Motor neuron (in vitro differentiated cells): ENCODE measurements at places on chromosomes 7 and 10. TPM values are rescaled to one million over a fixed set of nuclear protein-coding genes. Genes with fewer than 3 reads are reported as not detected.

DNA sequence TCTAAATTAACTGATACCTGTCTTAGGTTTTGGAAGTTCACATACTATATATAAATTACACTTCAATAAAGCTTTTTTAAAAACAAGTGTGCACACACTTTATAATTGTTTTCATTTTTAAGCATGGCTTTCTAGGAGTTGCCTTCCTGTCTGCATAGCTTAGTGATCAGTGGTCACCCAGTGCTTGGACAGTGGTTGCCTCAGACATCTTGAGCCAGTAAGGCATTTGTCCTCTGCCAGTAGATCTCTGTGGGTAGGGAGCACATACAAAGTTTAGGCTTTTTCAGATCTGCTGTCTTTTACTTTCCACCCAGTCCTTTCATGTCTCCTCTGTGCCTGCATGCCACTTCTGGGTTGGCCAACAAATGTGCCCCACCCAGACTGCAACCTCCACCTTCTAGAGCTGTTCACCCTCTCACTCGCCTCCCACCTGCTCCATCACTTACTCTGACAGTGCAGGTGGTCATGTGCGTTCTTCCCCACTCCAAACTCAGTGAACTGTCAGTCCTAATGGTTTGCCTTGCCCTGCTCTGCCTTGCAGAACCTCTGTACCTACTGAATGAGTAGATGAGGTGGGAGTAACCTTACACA lies 31.7 kb downstream of the TPST1 start:
- ATAC-seq: no peak

- peak; percentile 99 for ATAC-seq
These were observed 151.5 kb downstream of the TEX36 start for GRCh38 chr10:125531465-125531864.

GRCh38 chr10:94402843-94403379 lies 570 bp downstream of the TBC1D12 start:
- ATAC-seq: peak; percentile 29

DNA sequence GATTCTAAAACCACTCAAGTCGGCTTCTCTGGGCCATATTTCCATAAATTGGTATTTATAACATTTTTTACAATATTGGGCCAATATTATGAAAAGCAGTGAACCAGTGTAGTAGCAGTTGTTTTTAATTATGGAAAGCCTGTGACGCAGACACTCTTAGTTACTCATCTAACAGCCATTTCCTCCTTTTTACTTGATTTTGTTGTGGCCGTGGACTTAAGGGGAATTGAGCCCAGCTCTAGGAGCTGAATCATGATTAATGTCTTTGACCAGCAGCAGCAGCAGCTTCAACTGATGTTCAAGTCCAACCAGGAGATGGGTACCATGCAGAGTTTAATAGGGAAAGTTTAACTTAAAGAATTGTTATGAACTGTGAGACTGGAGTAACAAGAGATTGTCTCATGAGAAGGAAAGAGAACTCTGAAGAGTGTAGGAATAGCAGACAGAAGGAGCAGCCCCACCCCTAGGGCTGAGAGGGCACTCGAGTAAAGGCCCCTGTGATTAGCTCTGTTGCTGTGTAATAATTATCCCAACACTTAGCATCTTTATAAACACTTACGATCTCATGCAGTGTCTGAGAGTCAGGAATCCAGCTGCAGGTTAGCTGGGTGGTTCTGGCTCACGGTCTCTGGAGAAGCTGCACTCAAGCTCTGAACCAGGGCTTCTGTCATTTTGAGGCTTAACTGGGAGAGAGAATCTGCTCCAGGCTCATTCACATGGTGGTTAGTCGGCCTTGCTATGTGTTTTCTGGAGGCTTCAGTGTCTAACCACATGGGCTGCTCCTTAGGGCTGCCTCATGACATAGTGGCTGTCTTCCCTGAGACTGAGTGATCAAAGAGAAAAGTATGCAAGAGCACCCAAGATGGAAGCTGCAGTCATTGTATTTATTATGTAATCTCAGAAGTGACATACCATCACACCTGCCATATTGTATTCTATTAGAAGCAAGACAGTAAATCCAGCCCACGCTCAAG lies 4.6 kb downstream of the LANCL2 start:
- no peak for ATAC-seq

DNA sequence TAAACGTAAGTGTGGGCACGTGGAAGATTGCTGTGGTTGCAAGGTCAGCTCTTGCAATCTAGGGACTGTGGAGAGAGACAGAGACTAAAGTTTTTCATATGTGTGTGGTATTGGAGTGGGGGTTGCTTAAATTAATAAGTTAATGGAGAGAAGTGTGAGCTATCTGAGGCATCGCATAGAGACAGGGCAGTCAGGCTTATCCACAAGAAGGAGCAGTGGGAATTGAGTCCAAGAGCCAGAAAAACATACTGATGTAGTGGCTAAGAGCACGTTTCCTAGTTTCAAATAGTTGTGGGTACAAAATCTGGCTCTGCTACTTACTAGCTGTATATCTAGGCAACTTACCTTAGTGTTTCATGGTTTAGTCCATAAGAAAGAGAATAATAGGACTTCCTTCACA lies 65.8 kb downstream of the SORCS3 start:
- no peak for ATAC-seq

DNA sequence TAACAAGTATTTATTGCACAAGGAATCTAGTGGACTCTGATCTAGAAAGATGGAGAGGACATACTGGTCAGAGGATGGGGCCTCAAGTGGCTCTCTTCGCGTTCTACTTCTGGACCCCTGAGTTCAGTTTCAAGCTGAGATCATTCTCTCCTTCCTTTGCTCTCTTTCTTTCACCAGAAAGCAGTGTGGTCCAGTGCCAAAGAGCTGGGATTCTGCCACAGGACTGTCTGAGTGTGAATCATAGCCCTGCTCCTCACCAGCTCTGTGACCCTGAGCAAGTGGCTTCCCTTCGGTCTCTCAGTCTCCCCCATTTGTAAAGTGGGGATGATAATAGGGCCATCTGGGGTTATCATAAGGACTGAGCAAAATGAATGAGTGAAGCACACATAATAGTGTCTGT lies 715.2 kb downstream of the SUGCT start:
- ATAC-seq: no peak

DNA sequence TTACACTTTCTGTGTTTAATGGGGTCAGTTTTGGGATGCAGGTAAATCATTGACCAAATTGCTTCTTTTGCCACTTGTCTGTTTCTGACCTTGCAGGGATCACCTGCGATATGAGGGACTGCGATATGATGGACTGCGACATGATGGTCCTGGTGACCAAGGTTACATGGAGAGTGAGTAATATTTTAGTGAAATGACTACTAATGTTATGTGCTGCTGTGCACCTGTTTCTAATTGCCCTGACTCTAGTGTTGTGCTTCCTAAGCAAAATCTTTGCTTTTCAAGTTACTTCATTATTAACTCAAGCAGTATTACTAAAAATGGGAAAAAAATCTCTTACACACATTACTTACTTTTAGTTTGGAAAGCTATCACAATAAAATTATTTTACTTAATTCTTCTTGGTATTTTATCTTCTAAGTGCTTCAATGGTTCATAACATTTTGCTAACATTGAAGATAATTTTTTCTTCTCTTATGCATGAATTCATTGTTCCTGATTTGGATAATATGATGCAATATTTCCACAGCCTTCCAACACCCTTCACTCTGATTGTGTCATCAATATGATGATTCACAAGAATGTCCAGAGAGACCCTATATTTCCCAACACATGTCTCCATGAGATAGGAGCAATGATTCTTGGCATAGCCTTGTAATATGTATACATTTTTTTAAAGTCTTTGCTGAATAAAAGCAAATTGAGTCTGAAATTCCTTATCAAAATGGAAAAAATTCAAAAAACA lies 306.2 kb upstream of the AKR1E2 start:
- peak; percentile 54 for ATAC-seq

Gene SSC4D
- total RNA-seq: 0.38 and 0.46 TPM in 2 replicates

Gene TMEM236
- total RNA-seq: 0.20 and 0.43 TPM in 2 replicates

Gene LRRC18
- not detected in 2 replicates for total RNA-seq

Gene HTR5A
- total RNA-seq: 0.09 TPM in 1 of 2 replicates, not detected in the other

Gene TRAPPC14
- 9.5 and 9.6 TPM in 2 replicates for total RNA-seq

Gene SFXN3
- 18.6 and 20.7 TPM in 2 replicates for total RNA-seq

Gene NIPSNAP2
- total RNA-seq: 55.7 and 56.5 TPM in 2 replicates

Gene MMP21
- total RNA-seq: 0.09 and 0.10 TPM in 2 replicates

Gene KIAA1217
- total RNA-seq: 0.73 and 1.5 TPM in 2 replicates
